AG08396 (cell line): ENCODE measurements at places on chromosomes 3 and 15.

- no peak for DNase-seq
Measured at GRCh38 chr3:60931452-60931851, 319.8 kb downstream of the FHIT start.

DNA sequence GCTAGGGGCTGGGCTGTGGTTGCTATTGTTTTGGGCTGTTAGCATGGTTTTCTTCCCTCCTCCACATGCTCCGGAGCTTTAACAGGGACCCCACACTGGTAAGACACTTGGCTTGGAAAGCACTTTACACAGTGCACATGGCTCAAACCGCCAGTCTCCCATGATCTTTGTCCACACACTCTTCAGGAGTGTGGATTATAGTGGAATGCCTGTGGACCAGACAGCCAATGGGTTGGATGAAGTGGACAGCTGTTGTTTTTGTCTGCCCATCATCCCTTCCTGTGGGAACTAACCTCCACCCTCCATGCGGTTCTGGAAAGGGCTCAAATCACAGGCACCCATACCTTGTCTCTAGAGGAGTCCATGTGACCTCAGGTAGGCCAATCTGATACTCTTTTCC, 10.0 kb downstream of the PAQR9 start:
- no peak for DNase-seq

DNA sequence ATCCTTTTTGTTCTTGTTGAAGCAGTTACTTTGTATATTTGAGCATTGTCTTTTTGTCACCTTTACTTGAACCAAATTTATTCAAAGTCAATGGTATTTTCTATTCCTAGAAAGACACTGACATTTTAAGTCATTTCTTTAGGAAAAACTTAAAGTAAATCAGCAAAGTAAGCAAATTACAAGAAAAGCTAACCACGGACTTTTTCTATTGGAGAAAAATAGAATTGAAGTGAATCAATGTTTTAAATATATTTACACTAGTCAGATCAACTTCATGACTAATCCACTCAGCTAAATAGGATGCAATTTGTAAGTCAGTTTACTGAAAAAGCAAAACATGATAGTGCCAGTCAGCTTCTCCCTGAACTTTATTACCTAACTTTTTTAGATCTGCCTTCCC, 733.8 kb upstream of the ALCAM start:
- DNase-seq, result no peak

DNA sequence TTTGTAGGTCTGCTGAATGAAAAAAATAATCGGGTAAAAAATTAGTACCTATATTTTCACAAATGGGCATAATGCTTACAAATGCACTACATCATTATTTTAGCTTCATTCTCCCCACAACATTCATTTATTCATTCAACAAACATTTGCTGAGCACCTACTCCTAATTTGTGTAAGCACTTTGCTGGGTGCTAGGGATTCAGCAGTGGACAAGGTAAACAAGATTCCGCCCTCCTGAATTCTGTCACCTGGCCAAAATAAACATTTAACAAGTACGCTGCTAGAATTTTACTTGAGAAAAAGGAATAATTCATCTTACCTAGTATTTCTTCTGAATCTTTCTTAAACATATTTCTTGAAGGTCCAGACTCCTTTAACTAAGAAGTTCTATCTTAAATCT, 72.1 kb downstream of the TIGIT start:
- DNase-seq, result no peak

GRCh38 chr3:177729956-177730681, 532.8 kb upstream of the TBL1XR1 start:
- no peak for DNase-seq

DNA sequence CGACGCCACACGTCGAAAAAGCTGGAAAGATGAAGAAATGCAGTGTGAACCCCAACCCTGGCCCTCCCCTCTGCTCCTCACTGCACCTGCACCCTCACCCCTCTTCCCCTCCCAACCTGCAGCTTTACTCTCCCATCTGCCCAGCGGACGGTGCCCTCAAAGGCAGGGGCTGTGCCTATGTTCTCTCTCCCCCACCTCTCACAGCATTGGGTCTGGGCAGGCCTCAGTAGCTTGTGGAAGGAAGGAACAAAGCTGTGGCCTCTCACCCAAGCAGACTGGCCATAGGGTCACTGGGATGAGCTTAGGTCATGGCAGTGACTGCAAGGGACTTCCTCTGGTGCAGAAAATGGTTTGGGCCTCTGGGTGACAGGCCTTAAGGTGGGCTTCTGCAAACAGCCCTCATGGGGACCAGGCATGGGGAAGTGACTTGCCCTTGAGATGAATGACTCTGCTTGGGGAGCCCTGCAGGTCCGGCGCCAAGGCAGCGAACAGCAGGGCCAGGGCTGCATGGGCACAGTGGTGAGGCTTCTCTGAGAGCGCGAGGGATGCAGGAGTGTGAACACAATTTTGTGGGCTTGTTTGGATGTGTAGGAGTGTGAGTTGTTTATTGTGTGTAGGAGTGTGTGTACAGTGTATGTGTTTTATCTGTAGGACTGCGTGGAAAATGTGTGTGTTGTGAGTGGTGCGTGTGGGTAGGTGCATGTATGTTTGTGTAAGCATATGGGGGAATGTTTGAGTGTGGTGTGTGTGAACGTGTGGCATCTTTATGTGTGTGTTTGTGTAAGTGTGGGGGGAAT, 29.2 kb downstream of the SRPRB start:
- no peak for DNase-seq

DNA sequence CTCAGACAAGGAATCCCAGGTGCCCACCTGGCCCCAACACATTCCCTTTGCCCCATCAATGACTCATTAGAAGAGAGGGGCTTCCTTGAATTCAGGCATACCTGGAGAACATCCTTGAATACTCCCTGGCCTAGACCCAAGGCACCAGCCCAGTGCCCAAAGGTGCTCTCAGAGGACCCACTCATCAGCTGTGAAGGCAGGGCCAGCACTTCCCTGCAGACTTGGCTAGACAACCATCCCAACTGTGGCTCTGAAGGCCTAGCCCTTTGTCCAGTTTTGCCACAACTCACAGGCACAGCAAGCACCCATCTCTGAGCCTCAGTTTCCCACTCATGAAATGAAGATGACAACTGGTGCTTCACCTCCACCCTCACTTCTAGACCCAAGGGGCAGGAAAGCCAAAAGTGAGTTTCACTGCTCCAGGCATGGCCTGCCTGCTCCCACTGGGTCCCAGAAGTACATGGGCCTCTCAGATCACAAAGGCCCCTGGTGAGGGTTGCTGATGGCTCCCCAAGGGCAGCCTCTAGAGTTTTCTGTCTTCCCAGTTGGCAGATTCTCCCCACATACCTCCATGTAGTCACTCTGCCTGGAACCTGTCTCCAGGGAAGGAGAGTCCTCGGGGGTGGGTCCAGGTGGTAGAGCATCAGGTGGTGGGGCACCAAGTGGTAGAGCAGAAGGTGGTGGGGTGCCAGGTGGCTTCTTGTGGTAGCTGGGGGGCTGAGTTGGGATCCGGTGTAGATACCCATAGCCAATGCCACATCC, 7.5 kb downstream of the GORASP1 start:
- DNase-seq, result no peak

DNA sequence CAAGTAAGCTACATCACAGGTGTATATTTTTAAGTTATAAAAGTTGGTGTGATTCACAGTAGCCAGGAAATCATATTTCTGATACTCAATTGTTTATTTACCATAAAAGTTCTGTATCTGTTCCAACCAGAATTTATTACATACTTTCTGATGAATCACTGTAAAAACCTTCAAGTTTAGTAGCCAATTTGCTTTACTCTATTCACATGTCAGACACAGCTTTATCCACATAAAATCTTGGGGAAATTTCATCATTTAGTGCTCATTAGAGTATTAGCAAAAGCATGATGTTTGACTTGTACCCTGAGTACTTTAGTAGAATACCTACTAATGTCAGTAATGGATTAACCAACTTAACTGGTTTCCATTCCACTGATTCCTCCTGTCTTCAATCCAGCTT, 249.8 kb downstream of the POLQ start:
- DNase-seq, result no peak

DNA sequence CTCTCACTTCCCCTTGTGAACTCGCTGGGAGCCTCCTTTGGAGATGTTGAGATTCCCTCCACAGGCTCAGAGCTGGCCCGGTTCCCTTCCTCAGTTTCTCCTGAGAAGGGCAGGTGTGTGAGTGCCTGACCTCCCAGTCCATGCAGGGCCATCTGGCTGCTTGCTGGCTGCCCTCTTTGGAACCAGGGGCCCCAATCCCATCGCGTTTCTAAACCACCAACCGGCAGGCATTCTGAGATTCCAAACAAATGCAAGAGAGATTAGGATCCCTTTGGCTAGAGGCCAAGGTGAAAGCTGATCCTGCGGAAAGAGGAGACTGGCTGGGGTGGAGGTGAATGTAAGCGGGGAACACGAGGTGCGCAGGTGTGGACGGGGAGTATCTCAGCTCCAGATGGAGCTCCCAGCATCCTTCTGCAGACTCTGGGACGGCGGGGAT, 2.9 kb upstream of the PRRT3 start:
- no peak for DNase-seq

GRCh38 chr3:37262816-37263393, 88.5 kb upstream of the LRRFIP2 start:
- DNase-seq, result no peak

GRCh38 chr15:73338058-73338457, 30.7 kb downstream of the HCN4 start:
- DNase-seq, result no peak

- peak; percentile 75 for DNase-seq
Measured at GRCh38 chr15:73927003-73927475, 777 bp downstream of the LOXL1 start.

DNA sequence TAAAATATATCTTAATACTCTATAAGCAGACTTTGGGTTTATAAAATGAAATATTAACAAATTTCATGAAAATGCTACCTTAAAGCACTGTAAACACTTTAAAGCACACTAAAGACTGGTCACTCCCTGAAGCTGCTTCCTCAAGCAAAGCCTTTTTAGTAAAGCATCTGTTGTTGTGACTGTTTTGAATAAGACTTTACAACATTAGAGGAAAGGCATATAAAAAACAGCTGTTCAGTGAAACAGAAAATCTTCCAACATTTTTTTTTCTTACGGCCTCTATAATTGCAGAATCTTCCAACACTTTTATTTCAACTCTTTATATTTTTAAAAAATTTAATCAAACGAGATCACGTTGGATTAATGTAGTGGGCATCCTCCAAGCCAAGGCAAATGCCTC, 48.1 kb downstream of the GRK7 start:
- no peak for DNase-seq

GRCh38 chr15:36877796-36878683, 222.3 kb downstream of the MEIS2 start:
- no peak for DNase-seq

GRCh38 chr3:163384383-163384782, 1693.9 kb downstream of the SI start:
- DNase-seq, result no peak

DNA sequence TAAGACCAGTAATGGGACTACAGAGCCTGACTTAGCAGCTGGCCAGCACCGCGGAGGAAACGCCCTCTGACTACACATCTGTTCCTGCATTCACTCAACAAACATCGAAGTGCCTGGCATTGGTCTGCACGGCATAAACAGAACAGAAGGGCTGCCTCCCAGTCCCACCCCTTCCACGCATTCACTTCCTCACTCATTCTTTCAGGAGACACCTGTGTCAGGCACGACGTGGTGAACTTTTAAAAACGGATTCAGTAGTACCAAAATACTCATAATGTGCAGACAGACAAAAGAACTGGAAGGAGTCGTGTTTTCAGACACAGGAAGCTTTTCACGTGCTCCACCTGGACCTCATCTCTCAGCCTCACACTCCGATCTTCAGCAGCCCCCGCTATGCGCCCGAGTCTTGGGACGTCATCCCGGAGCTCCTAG, 123.3 kb downstream of the XXYLT1 start:
- peak; percentile 61 for DNase-seq

- DNase-seq, result peak; percentile 32
Measured at GRCh38 chr3:194711913-194712312, 26.2 kb downstream of the FAM43A start.

DNA sequence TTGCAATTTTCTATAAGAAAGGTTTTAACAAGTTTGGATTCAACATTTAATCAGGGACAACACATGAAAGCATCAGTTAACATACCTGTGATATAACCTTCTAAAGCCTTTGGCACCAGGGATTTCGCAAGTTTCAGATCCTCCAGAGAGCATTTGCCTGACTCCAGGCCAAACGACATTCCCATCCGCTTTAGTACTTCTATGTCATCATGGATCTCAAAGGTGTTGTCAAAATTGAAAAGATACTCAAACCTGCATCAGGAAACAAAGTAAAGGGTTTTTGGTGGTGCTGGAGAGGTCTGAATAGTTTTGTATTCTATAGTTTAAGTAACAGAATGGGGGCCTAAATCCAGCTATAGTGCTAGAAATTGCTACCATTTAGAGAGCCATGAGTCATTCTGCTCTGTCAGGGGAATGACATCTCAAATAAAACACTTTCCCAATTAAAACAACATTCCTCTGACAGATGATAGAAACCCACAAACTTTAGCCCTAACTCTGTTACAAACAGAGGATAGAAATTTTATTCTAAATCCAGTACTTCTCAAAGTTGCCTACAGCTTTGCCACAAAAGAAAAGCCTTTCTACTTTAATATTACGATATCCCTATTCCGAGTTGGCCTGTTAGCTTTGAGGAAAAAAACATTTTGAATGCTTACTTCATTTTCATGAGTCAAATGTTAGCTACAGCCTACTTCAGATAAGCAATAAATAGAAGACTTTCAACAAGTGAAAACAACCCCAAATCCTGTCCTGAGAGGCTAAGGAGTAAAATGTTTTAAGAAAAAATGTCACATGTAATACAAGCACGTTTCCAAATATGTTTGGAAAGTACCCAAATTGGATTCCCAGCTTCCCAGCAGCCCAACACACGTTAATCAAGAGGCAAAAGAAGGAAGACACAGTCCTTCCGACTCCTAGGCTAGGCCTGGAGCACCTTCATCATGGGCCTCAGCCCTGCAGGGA, 83.4 kb downstream of the ATP1B3 start:
- DNase-seq, result peak; percentile 60

DNA sequence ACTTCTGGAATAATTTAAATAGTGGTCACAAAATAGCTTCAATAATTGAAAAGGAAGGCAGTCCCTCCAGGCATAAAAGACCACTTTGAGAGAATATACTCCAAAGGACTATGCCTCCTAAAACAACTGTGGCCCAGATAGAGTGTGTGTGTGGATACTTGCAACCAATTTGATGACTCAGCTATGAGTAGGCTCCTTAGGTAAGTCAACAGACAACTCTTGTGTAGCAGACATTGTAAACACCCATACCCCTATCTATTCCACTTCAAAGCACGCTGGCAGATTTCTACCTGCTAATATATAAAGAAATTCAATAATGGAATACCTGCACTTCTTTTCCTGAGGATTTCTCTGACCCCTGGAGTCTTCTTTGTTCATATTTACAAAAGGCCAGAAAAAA, 254.5 kb downstream of the NEK10 start:
- DNase-seq, result no peak

- DNase-seq, result peak; percentile 45
Measured at GRCh38 chr3:27633224-27633545, 88.9 kb downstream of the EOMES start.

GRCh38 chr3:44125246-44125645, 116.4 kb upstream of the TOPAZ1 start:
- no peak for DNase-seq

- no peak for DNase-seq
Measured at GRCh38 chr3:187804120-187804744, 59.0 kb upstream of the BCL6 start.

- DNase-seq, result no peak
Measured at GRCh38 chr3:127172211-127172610, 20.7 kb upstream of the PRR23E start.

- DNase-seq, result no peak
Measured at GRCh38 chr3:40920041-40920440, 279.3 kb upstream of the CTNNB1 start.
